Upper lobe of right lung (tissue), 1 donor: ENCODE measurements at places on chromosomes 16 and 17. TPM values are rescaled to one million over a fixed set of nuclear protein-coding genes. Genes with fewer than 3 reads are reported as not detected.

GRCh38 chr16:85104821-85105391 is 7.4 kb downstream of the CIBAR2 start:
- H3K4me1 ChIP-seq = peaks cover 12% of the 10 kb centered on the region
- no peak overlapping the region for H3K27ac ChIP-seq
- H3K36me3 ChIP-seq = no peaks in the 10 kb centered on the region
- no peaks in the 10 kb centered on the region for H3K27me3 ChIP-seq

GRCh38 chr17:59783221-59784047 is 76.0 kb downstream of the VMP1 start:
- peak overlapping the region; percentile 65 for H3K27ac ChIP-seq
- no peaks in the 10 kb centered on the region for H3K27me3 ChIP-seq
- DNase-seq = no peak
- no peaks in the 10 kb centered on the region for H3K36me3 ChIP-seq
- peaks cover 53% of the 10 kb centered on the region for H3K4me1 ChIP-seq

GRCh38 chr16:79970551-79971236 is 370.2 kb upstream of the MAF start:
- no peak overlapping the region for H3K27ac ChIP-seq
- no peak overlapping the region for H3K4me3 ChIP-seq
- no peaks in the 10 kb centered on the region for H3K27me3 ChIP-seq
- H3K36me3 ChIP-seq = no peaks in the 10 kb centered on the region
- no peaks in the 10 kb centered on the region for H3K4me1 ChIP-seq

EIF3CL gene
- 25.2 TPM for total RNA-seq

IKZF3 gene
- total RNA-seq = 8.2 TPM

- H3K4me3 ChIP-seq = no peak overlapping the region
- H3K4me1 ChIP-seq = no peaks in the 10 kb centered on the region
- H3K36me3 ChIP-seq = no peaks in the 10 kb centered on the region
- no peaks in the 10 kb centered on the region for H3K27me3 ChIP-seq
- DNase-seq = no peak
- no peak overlapping the region for H3K27ac ChIP-seq
Measured at GRCh38 chr16:72455743-72456659, 284.0 kb upstream of the PMFBP1 start.

- H3K4me1 ChIP-seq = peaks cover 31% of the 10 kb centered on the region
- H3K27ac ChIP-seq = peak overlapping the region; percentile 93
- H3K4me3 ChIP-seq = peak overlapping the region; percentile 85
- DNase-seq = no peak
Measured at GRCh38 chr16:649631-650030, 466 bp downstream of the WDR90 start.

CSH1 gene
- not detected for total RNA-seq

VMO1 gene
- total RNA-seq = 5.6 TPM

GRCh38 chr17:82316651-82317393 is 586 bp downstream of the CD7 start:
- no peaks in the 10 kb centered on the region for H3K36me3 ChIP-seq
- peaks cover 26% of the 10 kb centered on the region for H3K27me3 ChIP-seq
- H3K27ac ChIP-seq = peak overlapping the region; percentile 30
- DNase-seq = no peak
- peak overlapping the region; percentile 19 for H3K4me3 ChIP-seq
- peaks cover 19% of the 10 kb centered on the region for H3K4me1 ChIP-seq

- peaks cover 5% of the 10 kb centered on the region for H3K4me1 ChIP-seq
- no peak overlapping the region for H3K27ac ChIP-seq
- no peak overlapping the region for H3K4me3 ChIP-seq
- peaks cover 55% of the 10 kb centered on the region for H3K36me3 ChIP-seq
- no peaks in the 10 kb centered on the region for H3K27me3 ChIP-seq
- DNase-seq = no peak
Measured at GRCh38 chr16:50351952-50352351, 16.8 kb downstream of the BRD7 start.

GRCh38 chr17:43784068-43784467 is 3.8 kb downstream of the CFAP97D1 start:
- no peaks in the 10 kb centered on the region for H3K27me3 ChIP-seq
- H3K4me3 ChIP-seq = no peak overlapping the region
- H3K36me3 ChIP-seq = no peaks in the 10 kb centered on the region
- no peak for DNase-seq
- peaks cover 12% of the 10 kb centered on the region for H3K4me1 ChIP-seq
- no peak overlapping the region for H3K27ac ChIP-seq

SEPTIN12 gene
- not detected for total RNA-seq

- H3K36me3 ChIP-seq = no peaks in the 10 kb centered on the region
- no peak overlapping the region for H3K4me3 ChIP-seq
- H3K27ac ChIP-seq = no peak overlapping the region
- no peak for DNase-seq
Measured at GRCh38 chr16:85126705-85127378, 14.6 kb upstream of the CIBAR2 start.

GRCh38 chr16:84656649-84657048 is 8.3 kb downstream of the KLHL36 start:
- no peaks in the 10 kb centered on the region for H3K4me1 ChIP-seq
- DNase-seq = no peak
- no peak overlapping the region for H3K27ac ChIP-seq
- no peaks in the 10 kb centered on the region for H3K27me3 ChIP-seq
- H3K36me3 ChIP-seq = peaks cover 83% of the 10 kb centered on the region

DNA sequence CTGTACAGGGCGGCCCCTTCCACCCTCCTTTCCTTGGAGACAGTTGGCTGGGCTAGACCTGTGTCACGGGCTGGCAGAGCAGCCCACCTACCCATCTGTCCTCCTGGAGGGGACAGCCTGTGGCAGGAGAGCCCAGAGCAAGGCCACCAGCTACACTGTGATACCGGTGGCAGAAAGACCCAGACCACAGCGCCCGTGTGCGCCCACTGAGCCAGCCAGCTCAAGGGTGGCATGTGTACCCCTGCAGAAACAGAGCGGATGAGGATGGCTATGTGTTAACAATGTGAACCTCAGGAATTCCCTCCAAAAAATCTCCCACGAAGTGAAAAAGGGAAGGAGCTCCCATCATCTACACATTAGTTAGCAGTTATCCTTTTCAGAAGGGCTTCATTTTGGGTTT is 7.1 kb downstream of the HBQ1 start:
- no peaks in the 10 kb centered on the region for H3K27me3 ChIP-seq
- no peak overlapping the region for H3K4me3 ChIP-seq
- no peaks in the 10 kb centered on the region for H3K4me1 ChIP-seq
- peaks cover 49% of the 10 kb centered on the region for H3K36me3 ChIP-seq
- no peak for DNase-seq
- no peak overlapping the region for H3K27ac ChIP-seq

CXCL16 gene
- 169 TPM for total RNA-seq

DNA sequence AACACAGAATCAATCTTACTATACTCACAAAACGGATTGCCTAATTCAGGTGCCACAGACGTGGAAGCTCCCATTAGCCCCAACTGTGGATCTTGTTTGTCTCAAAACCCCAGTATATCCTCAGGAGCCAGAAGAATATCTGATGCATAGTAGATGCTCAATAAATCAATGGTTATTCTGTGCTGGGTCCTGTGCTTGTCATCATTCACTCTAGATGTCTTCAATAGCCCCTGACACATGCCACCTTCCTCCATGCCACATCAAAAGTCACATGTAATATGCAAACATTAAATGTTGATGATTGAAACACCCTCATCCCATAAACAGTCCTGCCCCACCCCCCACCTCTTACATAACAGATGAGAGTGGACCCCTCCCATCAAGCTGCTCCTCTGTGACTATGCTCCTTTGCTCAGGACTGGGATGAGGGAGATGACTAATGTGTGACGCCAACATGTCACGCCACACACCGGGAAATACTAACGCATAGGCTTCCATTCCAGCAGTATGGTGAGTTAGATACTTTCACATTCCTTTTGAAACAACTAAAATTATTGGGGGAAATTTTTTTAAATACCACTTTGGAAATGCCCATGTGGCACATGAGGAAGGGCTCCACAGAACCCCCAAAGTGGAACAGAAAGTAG is 267.6 kb upstream of the SDK2 start:
- H3K27ac ChIP-seq = no peak overlapping the region
- peaks cover 6% of the 10 kb centered on the region for H3K27me3 ChIP-seq
- H3K36me3 ChIP-seq = no peaks in the 10 kb centered on the region
- no peaks in the 10 kb centered on the region for H3K4me1 ChIP-seq
- no peak overlapping the region for H3K4me3 ChIP-seq
- no peak for DNase-seq

DNA sequence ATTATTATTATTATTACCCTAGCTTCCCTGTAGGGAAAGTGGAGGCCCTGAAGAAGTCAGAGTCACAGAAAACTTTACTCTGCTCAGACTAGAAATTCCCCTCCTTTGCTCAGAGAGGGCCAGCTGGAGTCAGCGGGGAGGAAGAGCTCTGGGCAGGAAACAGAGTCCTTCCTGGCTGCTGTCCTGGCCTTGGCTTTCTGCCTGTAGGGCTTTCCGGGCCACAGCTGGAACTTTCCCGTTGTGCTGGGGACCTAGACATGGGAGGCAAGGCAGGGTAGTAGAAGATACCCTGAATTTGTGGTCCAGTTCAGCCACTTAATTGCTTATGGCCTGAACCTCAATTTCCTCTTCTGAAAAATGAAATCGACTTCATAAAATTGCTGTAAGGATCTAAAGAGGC is 14.0 kb upstream of the CCL2 start:
- H3K4me3 ChIP-seq = no peak overlapping the region
- H3K36me3 ChIP-seq = no peaks in the 10 kb centered on the region
- DNase-seq = no peak
- no peaks in the 10 kb centered on the region for H3K27me3 ChIP-seq
- H3K4me1 ChIP-seq = peaks cover 72% of the 10 kb centered on the region
